ENCODE measurements at places on chromosomes 6 and 20. TPM values are rescaled to one million over a fixed set of nuclear protein-coding genes. Genes with fewer than 3 reads are reported as not detected.

DNA sequence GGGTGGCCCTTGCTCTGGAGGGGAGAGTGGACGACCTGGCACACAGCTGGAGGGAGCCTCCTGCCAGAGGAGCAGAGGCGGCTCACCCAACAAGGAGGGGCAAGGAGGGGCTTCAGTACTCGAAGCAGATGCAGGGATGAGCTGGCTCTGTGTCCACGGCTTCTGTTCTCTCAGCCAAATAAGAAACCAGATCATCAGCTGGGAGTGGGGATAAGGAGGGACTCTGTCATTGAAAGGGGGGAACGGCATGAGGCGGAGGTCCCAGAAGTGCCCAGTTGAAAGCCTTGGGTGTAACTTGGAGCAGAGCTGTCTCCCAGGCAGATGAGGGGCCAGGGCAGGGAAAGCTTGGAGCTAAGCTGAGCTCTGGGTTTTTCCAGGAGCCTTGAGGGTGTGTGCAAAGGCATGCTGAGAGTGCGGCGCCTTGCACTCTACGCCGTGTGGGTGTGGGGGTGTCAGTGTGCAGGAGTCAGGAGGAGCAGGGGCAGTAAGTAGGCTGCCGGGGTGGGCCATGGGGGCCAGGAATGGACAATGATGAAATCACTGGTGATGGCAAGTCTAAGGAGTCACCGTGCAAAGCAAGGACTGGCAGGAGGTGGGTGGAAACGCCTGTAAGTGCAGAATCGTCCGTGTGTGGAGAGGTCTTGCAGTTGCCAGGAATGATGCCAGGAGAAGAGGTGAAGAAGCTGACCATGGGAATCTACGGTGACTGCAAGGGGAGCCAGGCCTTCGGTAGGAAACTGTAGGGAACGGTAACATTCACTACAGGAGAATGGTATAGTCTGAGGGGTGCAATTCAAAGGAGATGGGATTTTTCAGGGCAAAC, 85.4 kb upstream of the FOXQ1 start:
- DNase-seq: peak; percentile 54

GRCh38 chr6:7562769-7563168, 21.3 kb downstream of the DSP start:
- no peak for DNase-seq

DNA sequence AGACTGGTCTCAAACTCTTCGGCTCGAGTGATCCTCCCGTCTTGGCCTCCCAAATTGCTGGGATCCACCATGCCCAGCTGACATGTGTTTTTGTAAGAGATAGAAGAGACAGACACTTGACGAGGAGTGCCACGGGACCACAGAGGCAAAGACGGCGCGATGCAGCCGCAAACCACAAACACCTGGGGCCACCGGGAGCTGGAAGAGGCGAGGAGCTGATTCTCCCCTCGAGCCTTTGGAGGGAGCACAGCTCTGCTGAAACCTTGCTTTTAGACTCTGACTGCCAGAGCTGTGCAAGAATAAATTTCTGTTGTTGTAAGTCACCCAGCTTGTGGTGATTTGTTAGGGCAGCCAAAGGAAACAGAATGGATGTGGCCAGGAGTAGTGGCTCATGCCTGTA, 46.9 kb downstream of the TFAP2C start:
- no peak for DNase-seq

DNA sequence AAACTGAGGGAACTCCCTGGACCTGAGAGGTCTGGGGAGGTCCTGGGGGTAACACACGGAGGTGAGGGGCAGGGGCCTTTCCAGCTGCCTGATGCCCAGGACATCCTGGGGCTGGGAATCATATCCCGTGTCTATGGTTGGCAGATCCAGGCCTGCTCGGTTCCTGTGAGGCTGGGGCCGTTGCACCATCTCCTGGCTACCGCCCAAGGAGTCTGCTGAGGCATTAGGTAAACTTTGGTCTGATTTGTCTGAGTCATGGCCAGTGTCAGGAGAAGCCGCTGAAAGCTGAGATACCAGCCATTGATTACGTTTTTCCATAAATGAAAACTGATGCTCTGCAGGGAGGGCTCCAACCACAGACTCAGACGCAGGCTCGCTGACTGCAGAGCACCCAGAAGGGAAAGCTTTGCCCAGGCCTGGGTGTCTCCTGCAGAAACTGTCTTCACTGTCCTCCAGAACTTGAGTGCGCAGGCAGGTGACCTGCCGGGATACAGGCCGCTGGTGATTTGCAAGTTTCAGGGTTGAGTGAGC, 14.2 kb downstream of the TRAF3IP2 start:
- DNase-seq: peak; percentile 61

- DNase-seq: no peak
These were observed 40.0 kb upstream of the MRPS10 start for GRCh38 chr6:42257614-42258013.

GRCh38 chr6:156852147-156852857, 75.1 kb downstream of the ARID1B start:
- no peak for DNase-seq

GRCh38 chr6:36718560-36718959, 20.9 kb downstream of the RAB44 start:
- DNase-seq: no peak

DNA sequence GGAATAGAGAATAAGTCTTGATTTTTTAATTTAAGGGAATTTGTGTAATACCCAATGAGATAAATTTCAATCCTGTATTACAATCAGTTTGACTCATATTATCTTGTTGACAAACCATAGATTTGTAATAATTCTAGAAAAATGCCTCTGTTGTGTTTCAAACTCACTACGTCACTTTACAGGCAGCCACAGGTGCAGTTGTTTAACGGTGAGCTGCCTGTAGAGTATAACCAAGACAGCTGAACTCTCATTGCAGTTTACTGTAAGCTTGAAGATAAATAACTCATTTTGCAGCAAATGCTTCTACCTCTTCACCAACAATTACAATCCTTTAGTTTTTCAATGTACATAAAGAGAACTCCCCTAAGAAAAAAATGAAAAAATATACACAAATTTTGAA, 114.3 kb downstream of the PRKN start:
- DNase-seq: peak; percentile 36

- no peak for DNase-seq
These were observed 54.5 kb upstream of the IPCEF1 start for GRCh38 chr6:154411076-154411475.

DNA sequence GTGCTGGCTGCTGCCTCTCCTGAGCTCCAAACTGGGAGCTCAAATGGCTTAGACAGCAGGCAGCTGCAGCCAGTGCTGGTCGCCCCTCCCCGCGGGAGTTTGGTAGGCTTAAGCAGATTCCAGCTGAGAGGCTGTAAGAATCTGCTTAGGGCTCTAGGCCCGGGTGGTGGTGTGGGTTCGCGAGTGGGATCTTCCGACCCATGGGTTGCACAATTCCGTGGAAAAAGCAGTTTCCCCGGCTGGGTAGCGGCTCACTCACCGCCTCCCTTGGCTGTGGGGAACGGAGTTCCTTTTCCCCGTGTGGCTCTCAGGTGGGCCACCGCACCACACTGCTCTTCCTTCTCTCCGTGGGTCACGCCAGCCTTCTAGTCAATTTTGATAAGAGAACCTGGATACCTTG, 232.5 kb downstream of the PKHD1 start:
- peak; percentile 19 for DNase-seq

- DNase-seq: peak; percentile 33
These were observed 296.7 kb downstream of the CDH26 start for GRCh38 chr20:60254901-60255411.

DNA sequence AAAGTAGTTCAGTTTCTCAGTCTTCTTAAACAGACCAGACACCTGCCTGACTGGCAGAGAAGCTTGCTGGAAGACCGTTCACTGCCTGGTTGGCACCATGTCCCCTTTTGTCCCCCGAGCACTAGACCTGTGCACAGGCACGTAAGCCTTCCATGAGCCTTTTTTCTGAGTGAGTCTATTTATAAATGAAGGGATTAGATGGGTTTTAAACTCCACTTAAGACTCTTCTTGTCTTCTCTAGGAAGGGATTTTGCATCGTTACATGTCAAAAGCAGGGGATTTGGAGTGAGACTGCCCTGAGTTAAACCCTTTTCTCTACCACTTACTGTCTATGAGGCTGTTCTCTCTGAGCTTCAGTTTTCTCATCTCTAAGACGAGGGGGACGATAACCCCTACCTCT, 37.6 kb downstream of the STK35 start:
- DNase-seq: no peak

- no peak for DNase-seq
These were observed 114.6 kb upstream of the TAB2 start for GRCh38 chr6:149202952-149203351.

DNA sequence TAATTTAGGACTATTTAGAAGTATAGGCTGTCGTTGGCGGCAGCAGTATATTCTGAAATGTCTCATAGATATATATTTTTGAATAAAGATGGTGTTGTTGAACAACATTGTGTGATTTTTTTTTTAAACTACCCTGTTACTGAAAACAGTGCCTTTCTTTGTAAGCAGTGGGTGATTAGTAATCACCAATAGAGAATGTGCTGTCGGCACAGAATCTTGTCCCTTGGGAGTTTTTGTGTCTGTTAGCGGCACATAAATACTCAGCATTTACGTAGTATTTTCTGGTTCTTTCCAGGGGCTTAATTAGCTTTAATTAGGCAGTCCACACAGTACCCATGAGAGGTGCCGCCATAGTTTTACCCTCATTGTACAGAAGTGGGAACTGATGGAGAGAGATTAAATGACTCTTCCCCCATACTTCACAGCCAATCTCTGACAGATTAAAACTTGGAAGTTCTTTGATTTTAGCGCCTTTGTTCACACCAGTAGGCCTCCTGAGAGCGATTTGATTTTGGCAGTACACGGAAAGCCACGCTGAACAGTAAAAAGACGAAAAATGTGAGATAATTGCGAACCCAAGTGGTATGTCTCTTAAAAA, 58.8 kb downstream of the RPRD1B start:
- no peak for DNase-seq

DNA sequence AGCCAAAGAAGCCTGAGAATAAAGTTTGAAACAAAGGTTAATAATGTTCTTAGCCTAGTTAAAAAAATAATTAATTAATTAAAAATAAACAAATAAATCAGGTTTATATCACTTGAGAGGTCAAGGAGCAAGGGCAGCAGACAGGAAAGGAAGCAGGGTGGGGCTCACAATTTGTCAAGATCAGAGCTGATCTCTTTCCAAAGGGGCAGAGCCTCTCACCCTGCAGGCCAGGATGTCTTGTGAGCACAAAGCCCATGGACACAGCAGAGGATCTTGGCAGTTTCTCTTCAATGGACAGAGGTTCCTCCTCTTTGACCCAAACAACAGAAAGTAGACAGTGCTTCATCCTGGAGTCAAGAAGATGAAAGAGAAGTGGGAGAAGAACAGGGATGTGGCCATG, 14.9 kb downstream of the ULBP1 start:
- no peak for DNase-seq

DNA sequence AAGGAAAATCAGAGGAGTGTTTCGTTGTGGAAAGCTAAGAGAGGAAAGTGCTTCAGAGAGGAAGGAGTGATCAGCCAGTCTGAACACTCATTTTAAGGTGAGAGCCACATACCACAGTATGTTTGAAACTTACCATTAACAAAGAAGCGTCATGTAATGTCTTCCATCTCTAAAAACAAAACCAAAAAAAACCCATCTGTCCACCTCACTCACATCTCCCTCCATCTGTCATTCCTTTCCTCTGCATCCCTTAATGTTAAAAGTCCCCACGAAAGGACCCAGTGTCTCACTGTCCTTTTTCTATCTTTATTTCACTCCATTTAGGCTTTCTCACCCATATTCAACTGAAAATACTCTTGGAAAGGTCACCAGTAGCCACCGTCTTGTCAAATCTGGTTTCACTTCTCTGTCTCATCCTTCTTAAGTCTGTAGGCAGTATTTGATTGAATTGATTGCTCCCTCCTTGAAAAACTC, 59.4 kb upstream of the GNRH2 start:
- no peak for DNase-seq

GRCh38 chr6:13378669-13379590, 50.6 kb upstream of the TBC1D7 start:
- no peak for DNase-seq

- peak; percentile 10 for DNase-seq
These were observed 150.2 kb downstream of the TBC1D7 start for GRCh38 chr6:13178107-13178506.

DNA sequence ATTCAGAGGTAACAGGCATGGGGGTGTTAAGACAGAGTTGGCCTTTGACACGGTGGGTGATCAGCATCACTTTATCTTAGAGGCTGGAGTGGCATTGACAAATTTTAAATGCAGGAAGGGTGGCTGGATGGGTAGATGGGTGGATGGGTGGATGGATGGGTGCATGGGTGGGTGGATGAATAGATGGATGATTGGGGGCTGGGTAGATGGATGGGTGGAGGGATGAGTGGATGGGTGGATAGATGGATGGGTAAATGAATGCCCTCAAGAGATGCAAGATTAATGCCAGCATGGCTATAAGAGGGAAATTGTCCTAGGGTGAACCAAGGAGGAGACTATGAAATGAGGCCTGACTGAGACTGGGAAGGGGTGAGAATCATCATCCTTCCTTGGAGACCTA, 18.4 kb downstream of the ITPR3 start:
- no peak for DNase-seq

- no peak for DNase-seq
These were observed 141.6 kb upstream of the SLC24A3 start for GRCh38 chr20:19070681-19071445.

- no peak for DNase-seq
These were observed 98.4 kb downstream of the DOK5 start for GRCh38 chr20:54573838-54574237.

DNA sequence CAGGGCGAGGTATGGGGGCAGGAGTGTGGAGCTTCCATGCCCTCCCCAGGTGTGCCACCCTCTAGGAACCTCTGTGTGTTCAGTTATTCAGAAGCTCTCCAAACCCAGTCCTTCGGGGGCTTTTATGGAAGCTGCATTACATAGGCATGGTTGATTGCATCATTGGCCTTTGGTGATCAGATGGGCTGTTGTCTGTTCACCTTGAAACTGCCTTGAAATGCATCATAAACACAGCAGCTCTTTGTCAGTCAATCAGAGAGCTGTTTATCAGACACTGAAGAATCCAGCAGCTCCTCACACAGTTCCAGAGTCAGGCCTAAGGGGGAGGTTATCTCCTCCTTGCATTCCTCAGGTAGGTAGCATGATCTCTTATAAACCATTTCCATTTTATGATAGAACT, 62.4 kb downstream of the E2F3 start:
- no peak for DNase-seq

GRCh38 chr20:61067221-61067620, 184.8 kb upstream of the CDH4 start:
- DNase-seq: no peak

GRCh38 chr6:131015025-131015591, 47.9 kb downstream of the EPB41L2 start:
- DNase-seq: no peak

The AGER gene
- polyA plus RNA-seq: 6.6 TPM

The SLC17A9 gene
- 1.2 TPM for polyA plus RNA-seq

The ECT2L gene
- 0.16 TPM for polyA plus RNA-seq

The NHLRC1 gene
- 1.9 TPM for polyA plus RNA-seq

The DAAM2 gene
- 26.8 TPM for polyA plus RNA-seq

The DYNLT2 gene
- 2.9 TPM for polyA plus RNA-seq

The TBX18 gene
- polyA plus RNA-seq: 24.9 TPM

The LY6G6C gene
- polyA plus RNA-seq: not detected

The SLPI gene
- 0.30 TPM for polyA plus RNA-seq

The KCNK16 gene
- 0.34 TPM for polyA plus RNA-seq

The NTSR1 gene
- 0.15 TPM for polyA plus RNA-seq

The PPARD gene
- polyA plus RNA-seq: 23.2 TPM

The CLIC5 gene
- polyA plus RNA-seq: 14.1 TPM

The ELOVL4 gene
- polyA plus RNA-seq: 1.8 TPM

The CTCFL gene
- 0.24 TPM for polyA plus RNA-seq

The ZNF831 gene
- polyA plus RNA-seq: 0.16 TPM

The PSORS1C1 gene
- polyA plus RNA-seq: 0.94 TPM

Data from muscle of leg (tissue), 16 donors.